Activated T-cell treated with anti-CD3 and anti-CD28 coated beads, Interleukin-2, amount 50 U/mL, for 72 hours (primary cell): ENCODE measurements at places on chromosomes 1 and 21. TPM values are rescaled to one million over a fixed set of nuclear protein-coding genes. Genes with fewer than 3 reads are reported as not detected.

- peaks cover 7% of the 10 kb centered on the region for H3K27me3 ChIP-seq
- H3K36me3 ChIP-seq: no peaks in the 10 kb centered on the region
- no peak for DNase-seq
- no peaks in the 10 kb centered on the region for H3K4me1 ChIP-seq
Observed at GRCh38 chr1:175390081-175390481, 197.5 kb upstream of the KIAA0040 start.

GRCh38 chr1:205961405-205961804 is 18.1 kb upstream of the SLC26A9 start:
- peak; percentile 43 for DNase-seq
- H3K36me3 ChIP-seq: no peaks in the 10 kb centered on the region
- peaks cover 25% of the 10 kb centered on the region for H3K27me3 ChIP-seq
- H3K4me1 ChIP-seq: peaks cover 24% of the 10 kb centered on the region
- H3K27ac ChIP-seq: no peak overlapping the region

DNA sequence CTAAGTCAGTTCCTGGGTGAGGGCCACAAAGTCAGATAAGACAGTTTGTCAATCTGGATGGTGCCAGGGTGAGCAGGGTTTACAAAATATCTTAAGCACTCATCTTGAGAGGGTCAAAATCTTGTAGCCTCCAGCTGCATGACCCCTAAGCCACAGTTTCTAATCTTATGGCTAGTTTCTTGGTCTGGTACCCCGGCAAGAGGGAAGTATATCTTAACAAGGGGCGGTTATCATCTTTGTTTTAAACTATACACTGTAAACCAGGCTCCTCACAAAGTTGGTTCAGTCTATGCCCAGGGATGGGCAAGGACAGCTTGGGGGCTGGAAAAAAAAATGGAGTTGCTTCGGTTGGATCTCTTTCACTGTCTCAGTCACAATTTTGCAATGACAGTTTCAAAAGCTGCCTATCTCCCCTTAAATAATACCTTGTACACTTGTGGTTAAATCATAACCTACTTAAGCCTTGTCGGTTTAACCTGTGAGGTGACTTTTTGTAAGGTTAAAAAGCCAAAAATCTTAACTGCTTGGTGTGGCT is 7.8 kb upstream of the CD46 start:
- peaks cover 4% of the 10 kb centered on the region for H3K4me1 ChIP-seq
- no peak overlapping the region for H3K27ac ChIP-seq
- no peak overlapping the region for H3K4me3 ChIP-seq

DNA sequence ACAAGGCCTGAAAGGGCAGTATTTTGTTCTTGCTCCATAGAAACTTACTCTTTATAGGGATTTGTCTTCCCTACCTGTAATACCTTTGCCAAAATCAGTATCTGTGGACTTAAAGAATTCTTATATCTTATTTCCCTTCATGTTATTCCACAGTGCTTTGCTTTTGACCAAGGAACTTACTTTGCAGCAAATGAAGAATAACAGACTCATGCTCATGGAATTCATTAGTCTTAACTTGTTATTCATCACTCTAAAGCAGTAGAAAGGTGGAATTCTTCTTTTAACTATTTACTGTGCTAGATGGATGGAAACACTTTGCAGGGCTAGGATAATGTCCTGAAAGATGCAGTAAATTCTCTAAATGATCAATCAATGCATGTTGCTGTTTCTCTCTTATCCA is 45.9 kb downstream of the DUSP10 start:
- no peak overlapping the region for H3K4me3 ChIP-seq
- DNase-seq: no peak
- no peak overlapping the region for H3K27ac ChIP-seq
- H3K27me3 ChIP-seq: no peaks in the 10 kb centered on the region
- peaks cover 9% of the 10 kb centered on the region for H3K4me1 ChIP-seq

DNA sequence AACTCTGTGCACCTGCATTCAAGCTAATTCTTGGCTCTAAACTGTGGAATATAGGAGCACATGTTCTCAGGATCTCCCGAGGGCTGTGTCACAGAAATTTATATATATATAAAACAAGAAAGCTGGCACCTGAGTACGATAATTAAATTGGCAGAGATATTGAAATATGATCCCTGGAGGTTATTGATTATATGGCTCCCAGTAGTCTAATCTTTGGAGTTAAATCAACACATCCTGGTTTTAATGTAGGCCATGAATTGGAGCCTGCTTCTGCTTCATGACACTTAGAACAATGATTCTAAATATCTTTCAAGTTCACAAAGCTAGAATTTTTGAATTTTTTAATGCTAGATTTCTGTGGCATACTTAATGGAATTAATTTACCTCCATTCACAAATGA is 84.3 kb downstream of the CTH start:
- H3K4me3 ChIP-seq: no peak overlapping the region
- DNase-seq: no peak
- H3K27me3 ChIP-seq: peaks cover 3% of the 10 kb centered on the region
- H3K4me1 ChIP-seq: no peaks in the 10 kb centered on the region
- no peak overlapping the region for H3K27ac ChIP-seq
- no peaks in the 10 kb centered on the region for H3K36me3 ChIP-seq

GRCh38 chr1:198156111-198156744 is 570 bp upstream of the NEK7 start:
- H3K4me3 ChIP-seq: peak overlapping the region; percentile 97
- H3K36me3 ChIP-seq: peaks cover 4% of the 10 kb centered on the region
- H3K27ac ChIP-seq: peak overlapping the region; percentile 97
- peaks cover 27% of the 10 kb centered on the region for H3K4me1 ChIP-seq
- H3K27me3 ChIP-seq: no peaks in the 10 kb centered on the region

- no peak for DNase-seq
- H3K4me1 ChIP-seq: no peaks in the 10 kb centered on the region
- H3K36me3 ChIP-seq: no peaks in the 10 kb centered on the region
- H3K4me3 ChIP-seq: no peak overlapping the region
- no peak overlapping the region for H3K27ac ChIP-seq
- peaks cover 13% of the 10 kb centered on the region for H3K27me3 ChIP-seq
Observed at GRCh38 chr1:94676686-94677085, 135.1 kb upstream of the F3 start.

- no peak for DNase-seq
- no peaks in the 10 kb centered on the region for H3K27me3 ChIP-seq
- peak overlapping the region; percentile 100 for H3K4me3 ChIP-seq
- H3K4me1 ChIP-seq: peaks cover 23% of the 10 kb centered on the region
- peaks cover 17% of the 10 kb centered on the region for H3K36me3 ChIP-seq
Observed at GRCh38 chr1:150362721-150363425, 1.1 kb upstream of the RPRD2 start.

The TNFRSF4 gene
- 588 TPM for total RNA-seq

GRCh38 chr1:119783354-119784185 is 14.9 kb upstream of the HMGCS2 start:
- no peaks in the 10 kb centered on the region for H3K36me3 ChIP-seq
- DNase-seq: no peak
- H3K4me3 ChIP-seq: no peak overlapping the region
- H3K27ac ChIP-seq: no peak overlapping the region

- H3K4me3 ChIP-seq: peak overlapping the region; percentile 25
- H3K4me1 ChIP-seq: peaks cover 93% of the 10 kb centered on the region
- peaks cover 6% of the 10 kb centered on the region for H3K27me3 ChIP-seq
- no peak for DNase-seq
Observed at GRCh38 chr21:42389449-42389835, 6.4 kb downstream of the TMPRSS3 start.

- DNase-seq: no peak
- no peak overlapping the region for H3K27ac ChIP-seq
- H3K27me3 ChIP-seq: no peaks in the 10 kb centered on the region
- H3K36me3 ChIP-seq: peaks cover 14% of the 10 kb centered on the region
- H3K4me3 ChIP-seq: no peak overlapping the region
Observed at GRCh38 chr1:89221341-89221740, 22.6 kb upstream of the GBP4 start.

The AGT gene
- total RNA-seq: not detected

The CCDC190 gene
- total RNA-seq: not detected

DNA sequence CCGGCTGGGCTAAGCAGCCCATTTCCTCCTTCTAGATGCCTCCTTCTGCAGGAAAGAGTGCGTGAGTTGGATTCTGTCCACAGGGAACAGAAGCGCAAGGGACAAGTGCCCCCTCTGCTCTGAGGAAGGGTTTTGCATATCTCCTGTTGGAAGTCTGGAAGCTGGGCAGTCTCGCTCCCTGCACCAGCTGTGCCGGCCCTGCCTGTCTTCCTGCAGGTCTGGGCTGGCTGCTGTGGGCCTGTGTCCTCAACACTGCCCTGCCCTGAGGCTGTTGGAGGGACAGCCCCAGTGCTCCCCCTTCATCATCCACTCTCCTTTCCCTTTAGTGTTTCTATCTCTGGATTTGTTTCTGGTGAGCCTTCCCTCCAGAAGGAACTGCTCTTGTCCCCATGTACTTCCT is 21.8 kb downstream of the ADARB1 start:
- no peak overlapping the region for H3K27ac ChIP-seq
- no peak overlapping the region for H3K4me3 ChIP-seq
- no peak for DNase-seq
- no peaks in the 10 kb centered on the region for H3K36me3 ChIP-seq
- no peaks in the 10 kb centered on the region for H3K27me3 ChIP-seq

The CCSAP gene
- total RNA-seq: 8.2 TPM

DNA sequence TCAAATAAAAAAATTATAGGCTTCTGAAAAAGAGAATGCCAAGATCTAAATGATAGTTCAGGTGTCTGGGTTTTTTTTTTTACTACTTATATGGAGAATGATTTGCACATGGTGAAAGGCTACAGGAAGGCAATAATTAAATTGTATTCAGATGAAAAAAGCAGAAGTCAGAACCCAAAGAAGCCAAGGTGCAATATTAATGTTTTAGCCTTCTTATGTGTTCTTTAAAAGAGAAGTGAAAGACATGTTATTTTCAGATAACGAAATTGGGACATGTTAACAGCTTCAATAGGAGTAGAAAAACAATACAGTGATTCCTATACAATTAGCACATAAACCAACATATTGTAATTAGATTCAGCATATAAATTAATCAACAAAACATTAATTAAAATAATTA is 452.9 kb upstream of the PRMT6 start:
- no peak for DNase-seq
- no peak overlapping the region for H3K27ac ChIP-seq
- no peaks in the 10 kb centered on the region for H3K36me3 ChIP-seq

- DNase-seq: no peak
- no peak overlapping the region for H3K27ac ChIP-seq
- no peaks in the 10 kb centered on the region for H3K27me3 ChIP-seq
- H3K4me1 ChIP-seq: no peaks in the 10 kb centered on the region
Observed at GRCh38 chr21:17393413-17393812, 119.4 kb upstream of the CXADR start.

GRCh38 chr1:173798078-173798477 is 26.4 kb upstream of the DARS2 start:
- no peaks in the 10 kb centered on the region for H3K27me3 ChIP-seq
- DNase-seq: no peak
- H3K4me1 ChIP-seq: no peaks in the 10 kb centered on the region
- H3K4me3 ChIP-seq: no peak overlapping the region
- H3K27ac ChIP-seq: no peak overlapping the region

GRCh38 chr21:46457801-46458314 is 833 bp upstream of the DIP2A start:
- DNase-seq: peak; percentile 58
- H3K27me3 ChIP-seq: no peaks in the 10 kb centered on the region
- peak overlapping the region; percentile 91 for H3K4me3 ChIP-seq
- H3K4me1 ChIP-seq: peaks cover 53% of the 10 kb centered on the region
- H3K27ac ChIP-seq: peak overlapping the region; percentile 43
- peaks cover 16% of the 10 kb centered on the region for H3K36me3 ChIP-seq

The RSPO1 gene
- not detected for total RNA-seq
